Effector memory CD4-positive, alpha-beta T cell (primary cell): ENCODE measurements at places on chromosomes 2 and 18.

- DNase-seq: no peak
Measured at GRCh38 chr2:226733189-226733858, 66.3 kb downstream of the IRS1 start.

DNA sequence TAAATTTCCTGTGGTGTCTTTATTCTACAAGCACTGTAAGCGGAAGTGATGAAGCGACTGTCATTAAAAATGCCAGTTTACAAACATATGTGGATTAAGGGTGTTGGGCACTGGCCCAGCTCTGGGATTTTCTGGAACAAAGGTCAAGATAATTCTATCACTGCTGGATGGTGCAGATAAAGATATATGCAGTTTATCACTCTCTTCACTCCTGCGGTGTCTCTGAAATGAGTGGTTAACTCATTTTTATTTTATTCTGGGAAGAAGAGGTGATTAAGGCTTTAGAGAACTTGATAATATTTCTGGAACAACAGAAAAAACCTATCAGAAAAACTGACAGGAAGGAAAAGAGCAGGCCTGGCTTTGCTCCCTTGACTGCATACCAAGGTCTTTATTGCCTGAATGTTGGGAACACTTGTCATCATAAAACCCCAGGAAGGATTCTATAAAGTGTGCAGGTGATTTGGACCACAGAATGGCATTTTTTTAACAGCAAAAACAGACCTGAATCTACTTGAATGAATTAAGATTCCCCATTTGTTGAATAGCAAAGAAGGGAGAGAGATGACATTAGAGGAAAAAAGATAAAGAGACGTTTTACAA, 32.4 kb downstream of the ABCB11 start:
- no peak for DNase-seq

GRCh38 chr2:21067125-21067524, 23.3 kb upstream of the APOB start:
- no peak for DNase-seq

GRCh38 chr2:126107883-126108282, 548.1 kb upstream of the GYPC start:
- DNase-seq: no peak

DNA sequence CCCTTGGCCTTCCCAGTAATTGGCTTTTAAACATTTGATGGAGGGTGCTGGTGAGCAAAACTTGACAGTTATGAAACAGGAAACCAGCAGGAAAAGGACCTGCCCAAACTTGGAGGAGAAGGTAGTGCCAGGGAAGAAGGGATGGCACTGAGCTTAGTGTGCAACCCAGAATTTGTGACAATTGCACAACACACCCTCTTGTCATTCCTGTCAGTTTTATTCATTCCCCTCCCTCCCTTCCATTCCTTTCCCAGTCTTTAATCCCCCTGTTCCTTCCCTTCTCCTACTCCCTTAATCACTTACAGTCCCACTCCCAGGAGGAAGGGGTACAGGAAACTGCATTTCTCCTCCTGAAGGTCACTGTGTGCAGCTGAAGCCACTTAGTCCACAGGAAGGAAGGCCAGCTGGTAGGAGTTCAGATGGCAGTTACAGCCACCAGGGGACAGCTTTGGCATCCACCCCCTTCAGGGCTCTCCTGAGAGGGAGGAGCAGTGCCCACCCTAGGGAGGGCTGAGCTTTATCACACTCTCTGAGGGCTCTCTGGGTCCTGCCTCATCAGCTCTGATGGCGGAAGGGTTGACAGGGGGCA, 24.0 kb upstream of the SIGLEC15 start:
- DNase-seq: no peak

DNA sequence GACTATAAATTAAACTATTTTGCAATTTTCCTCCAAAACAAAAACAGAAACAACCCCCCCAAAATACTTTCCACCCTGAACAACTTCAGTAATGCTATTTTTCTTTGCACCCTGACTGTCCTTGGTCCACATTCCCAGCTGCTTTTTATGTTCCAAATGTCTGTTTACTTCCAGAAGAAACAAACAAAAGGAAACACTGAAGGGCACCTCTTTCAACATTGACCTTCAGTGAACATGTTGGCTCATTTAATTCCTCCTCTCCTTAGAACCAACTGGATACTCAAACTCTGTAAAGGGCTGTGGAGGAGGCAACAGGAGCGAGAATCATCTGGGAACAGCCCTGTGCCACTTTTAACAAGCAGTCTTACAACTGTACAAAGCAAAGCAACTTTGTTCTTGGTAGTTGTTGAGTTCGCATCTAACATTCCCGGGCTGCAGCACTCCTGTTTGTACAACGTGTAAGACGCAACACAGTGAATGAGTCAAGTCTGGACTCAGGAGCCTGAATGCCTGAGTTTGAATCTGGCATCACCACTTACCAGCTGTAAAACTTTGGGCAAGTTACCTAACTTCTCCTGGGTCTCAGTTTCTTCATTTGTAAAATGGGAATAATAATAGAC, 111.4 kb upstream of the GATA6 start:
- no peak for DNase-seq

DNA sequence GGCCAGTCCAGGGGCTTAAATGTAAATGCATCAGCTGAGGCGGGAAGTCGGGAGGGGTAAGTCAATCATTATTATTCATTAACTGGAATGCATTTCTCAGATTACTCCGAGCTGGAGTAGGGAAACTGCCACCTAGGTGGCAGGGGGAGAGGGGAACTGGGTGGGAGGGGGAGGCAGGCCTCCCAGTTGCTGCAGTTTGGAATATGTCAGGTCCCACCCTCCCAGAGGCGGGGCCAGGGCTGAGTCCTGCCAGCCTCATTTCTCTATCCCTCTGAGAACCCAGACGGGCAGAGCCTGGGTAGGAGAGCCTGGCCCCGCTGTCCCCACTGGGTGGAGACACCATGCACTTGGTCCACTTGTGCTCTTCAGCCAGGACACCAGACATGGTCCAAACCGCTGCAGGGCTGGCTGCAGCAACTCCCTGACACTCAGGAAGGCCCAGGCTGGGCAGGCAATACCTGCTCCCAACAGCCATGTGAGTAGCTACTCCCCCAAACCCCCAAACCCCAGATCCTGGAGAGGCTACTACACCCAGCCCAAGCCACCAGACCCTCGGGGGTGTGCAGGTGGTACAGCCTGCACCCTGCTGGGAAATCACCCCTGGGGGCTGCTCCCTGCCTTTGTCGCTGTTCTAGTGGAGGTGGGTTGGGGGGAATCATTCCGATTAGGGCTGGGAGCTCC, at the start of gene GPBAR1:
Gene GPBAR1, plus strand, starts transcription at position 274 of the 681 bp plus-strand sequence. CDS start 1,710 bp downstream, outside the sequence.
- no peak for DNase-seq

DNA sequence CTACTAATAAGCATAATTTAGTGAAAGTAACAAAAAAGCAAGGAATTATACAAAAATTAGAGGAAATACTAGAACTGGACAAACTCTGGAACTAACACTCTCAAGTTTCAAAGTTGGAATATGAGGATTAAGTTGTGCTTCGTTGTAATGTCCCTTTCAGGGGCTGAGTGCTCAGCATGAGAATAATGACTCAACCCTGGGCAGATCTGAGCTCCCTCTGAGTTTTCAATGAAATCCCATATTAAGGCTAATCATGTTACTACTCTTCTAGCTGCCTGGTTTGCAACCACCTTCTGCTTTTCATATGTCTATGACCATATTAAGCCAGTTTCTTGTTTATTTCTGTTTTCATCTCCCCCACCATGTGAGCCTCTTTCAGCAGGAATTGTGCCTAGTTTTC, 274.9 kb upstream of the LRRTM4 start:
- no peak for DNase-seq

DNA sequence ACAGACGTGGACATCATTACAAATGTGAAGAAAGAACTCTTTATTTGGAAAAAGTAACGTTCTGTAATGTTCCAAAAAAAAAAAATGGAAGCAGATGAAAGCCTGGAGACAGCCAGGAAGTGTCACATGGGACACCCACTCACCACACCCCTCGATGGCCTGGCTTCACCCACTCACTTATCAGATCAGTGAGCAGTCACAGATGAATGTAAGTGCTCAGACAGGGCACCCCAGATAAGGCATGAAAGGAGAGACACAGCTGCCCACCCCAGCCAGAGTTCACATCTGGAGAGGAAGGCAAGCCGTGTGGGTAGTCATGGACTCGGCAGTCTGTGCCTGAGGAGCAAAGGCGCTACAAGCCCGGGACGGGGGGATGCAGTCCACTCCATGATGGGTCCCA, 105.2 kb downstream of the SEPTIN10 start:
- DNase-seq: no peak

DNA sequence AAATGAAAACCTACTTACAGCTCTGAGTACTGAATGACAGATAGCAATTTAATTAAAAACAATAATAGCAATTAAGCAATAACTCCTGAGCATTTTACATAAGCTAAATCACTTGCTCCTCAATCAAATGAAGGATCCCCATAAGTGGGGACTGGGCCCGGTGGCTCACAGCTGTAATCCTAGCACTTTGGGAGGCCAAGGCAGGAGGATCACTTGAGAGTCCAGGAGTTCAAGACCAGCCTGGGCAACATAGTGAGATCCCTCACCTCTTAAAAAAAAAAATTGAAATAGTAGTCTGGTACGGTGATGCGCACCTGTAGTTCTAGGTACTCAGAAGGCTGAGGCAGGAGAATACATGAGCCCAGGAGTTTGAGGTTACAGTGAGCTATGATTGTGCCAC, 13.4 kb downstream of the STAM2 start:
- DNase-seq: no peak

GRCh38 chr2:203842373-203842772, 25.2 kb upstream of the CTLA4 start:
- no peak for DNase-seq

DNA sequence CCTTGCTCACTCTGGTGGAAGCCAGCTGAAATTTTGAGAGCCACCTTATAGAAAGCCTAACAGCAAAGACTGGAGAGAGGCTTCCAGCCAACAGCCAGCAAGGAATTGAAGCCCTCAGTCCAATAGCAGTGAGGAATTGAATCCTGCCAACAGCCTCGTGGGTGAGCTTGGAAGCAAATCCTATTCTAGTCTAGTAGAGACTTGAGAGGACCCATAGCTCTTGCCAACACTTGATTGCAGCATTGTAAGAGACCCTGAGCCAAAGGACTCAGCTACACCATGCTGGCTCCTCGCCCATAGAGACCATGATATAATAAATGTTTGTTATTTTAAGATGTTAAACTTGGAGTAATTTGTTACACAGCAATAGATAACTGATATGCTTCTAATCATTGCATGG, 403.0 kb upstream of the TNP1 start:
- no peak for DNase-seq

GRCh38 chr2:101578671-101579070, 103.8 kb upstream of the RFX8 start:
- no peak for DNase-seq

DNA sequence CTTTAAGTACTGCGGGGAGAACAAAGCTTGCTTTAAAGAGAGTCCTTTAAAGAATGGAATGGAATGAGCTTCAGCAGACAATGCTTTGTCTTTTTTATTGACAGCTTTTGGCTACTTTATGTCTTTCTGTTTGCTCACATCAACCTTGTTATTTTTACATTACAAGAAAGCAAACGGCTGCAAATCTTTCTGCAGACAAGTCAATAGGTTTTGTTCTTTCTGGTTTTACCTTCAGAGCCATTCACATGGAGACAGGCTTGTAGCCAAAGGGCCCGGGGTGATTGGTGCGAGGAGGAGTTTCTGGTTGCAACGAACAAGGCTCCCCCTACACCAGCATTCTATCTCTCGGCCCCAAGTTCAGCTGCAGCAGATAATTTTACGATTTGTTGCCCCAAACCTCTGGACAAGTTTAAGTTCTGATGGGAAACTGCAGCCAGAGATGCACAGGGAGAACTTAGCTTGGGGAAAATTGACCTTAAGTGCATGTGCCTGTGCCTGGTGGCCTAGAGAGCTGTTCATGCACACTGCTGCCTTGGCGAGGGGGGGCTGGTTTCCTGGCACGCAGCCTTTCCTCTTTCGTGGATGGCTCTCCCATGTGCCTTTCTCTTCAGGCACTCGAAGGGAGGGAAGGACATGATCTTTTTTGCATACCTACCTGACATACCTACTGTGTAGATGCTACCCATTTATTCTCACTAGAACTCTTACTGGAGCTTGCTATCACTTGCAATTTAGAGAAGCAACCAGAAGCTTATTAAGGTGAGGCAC, 543.2 kb downstream of the DCDC2C start:
- DNase-seq: no peak

DNA sequence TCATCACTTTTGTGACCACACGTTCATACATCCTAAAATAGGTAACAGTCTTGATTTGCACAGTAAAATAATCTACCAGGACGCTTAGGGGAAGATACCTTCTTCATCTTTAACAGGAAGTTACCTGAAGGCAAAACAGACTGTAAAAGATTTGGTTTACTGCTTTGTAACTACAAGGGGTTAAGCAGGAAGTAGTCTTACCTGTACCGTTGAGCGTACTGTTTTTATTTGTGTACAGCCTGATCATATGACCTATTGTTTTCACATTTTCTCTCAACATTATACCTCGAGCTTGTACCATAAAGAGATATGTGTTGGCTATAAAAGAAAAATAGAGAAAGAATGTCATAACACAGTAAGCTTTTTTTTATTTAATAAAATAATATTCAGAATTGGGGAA, 18.3 kb downstream of the B4GALT6 start:
- no peak for DNase-seq

DNA sequence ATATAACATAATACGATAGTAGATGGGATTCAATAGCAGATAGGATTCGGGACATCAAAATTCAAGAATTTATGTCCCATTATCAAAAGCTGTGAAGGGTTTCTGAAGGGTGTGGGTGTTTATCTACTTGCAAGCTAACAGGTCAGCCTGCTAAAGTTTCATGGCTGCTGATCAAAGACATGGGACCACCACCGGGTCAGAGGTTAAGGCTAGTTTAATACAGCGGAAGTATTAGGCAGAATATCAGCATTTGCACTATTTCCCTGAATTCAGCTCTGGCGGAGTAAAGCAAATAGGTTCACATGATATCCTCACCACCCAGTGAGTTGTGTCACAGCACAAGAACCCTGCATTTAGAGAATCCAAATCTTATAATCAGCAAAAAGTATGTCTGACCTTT, 82.5 kb downstream of the DSEL start:
- no peak for DNase-seq

- DNase-seq: no peak
Measured at GRCh38 chr18:51076503-51076902, 46.5 kb downstream of the SMAD4 start.

GRCh38 chr2:56985609-56986008, 801.8 kb downstream of the CCDC85A start:
- no peak for DNase-seq

GRCh38 chr2:172834881-172835280, 99.2 kb downstream of the RAPGEF4 start:
- DNase-seq: no peak

- DNase-seq: no peak
Measured at GRCh38 chr2:59790186-59791003, 763.1 kb downstream of the BCL11A start.

DNA sequence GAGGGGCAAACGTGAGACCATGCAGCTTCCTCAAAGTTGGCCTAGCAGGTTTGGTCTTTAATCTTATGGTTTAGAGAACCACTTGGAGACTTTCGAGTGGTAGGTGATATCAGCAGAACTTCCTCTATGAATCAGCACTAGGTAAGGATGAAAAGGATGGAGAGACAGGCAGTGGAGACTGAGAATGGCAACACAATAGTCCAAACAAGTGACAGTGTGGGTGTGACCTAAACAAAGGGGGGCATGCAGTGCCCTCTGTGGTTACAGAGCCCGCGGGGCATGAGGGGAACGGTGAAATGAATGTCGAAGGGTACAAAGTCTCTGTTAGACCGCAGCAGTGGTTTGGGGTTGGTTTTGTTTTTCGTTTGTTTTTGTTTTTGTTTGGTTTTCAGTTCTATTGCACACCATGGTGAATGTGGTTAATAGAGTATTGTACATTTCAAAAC, 143.9 kb downstream of the L3MBTL4 start:
- DNase-seq: no peak
